ENCODE measurements at places on chromosomes 1 and 21.

GRCh38 chr1:9143250-9143649 is 14.3 kb upstream of the GPR157 start:
- DNase-seq: peak; percentile 5

DNA sequence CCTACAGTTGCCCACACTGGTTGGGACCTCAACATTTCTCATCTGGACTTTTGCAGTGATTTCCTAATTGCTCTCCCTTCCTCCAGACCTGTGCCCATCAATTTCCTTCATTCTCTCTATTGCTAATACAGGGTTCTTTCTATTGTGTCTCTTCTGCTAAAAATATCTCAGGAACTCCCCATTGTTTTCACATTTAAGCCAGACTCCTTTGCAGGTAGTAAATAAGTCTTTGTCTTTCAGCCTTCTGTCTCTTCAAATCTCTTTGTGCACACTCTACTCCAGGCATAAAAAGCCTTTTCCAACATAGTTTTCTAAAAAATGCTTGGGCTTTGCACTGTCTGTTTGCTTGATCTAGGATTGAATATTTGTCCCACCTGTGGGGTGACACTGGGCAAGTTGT is 340.6 kb downstream of the PAPPA2 start:
- DNase-seq: no peak

GRCh38 chr1:106780806-106781569 is 275.5 kb upstream of the PRMT6 start:
- no peak for DNase-seq

DNA sequence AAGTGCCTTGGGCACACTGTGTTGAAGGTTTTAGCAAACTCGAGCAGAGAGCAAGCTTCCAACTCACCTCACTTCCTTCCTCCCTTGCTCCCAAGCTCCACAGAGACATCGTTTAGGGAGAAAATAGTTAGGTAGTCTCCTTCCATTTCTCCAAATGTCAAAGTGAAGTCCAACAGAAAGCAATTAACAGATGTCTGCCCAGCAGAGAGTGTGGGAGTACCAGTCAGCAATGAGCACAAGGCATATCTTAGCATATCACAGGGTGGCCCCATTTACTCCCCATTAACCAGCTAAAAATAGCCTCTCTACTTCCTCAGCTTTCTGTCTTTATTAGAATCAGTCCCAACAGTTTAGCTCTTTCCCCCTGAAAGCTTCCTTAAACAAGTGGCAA is 334.2 kb upstream of the CAMK1G start:
- no peak for DNase-seq

- DNase-seq: peak; percentile 72
These were observed 23.0 kb downstream of the ACTA1 start for GRCh38 chr1:229410692-229411433.

GRCh38 chr1:202068596-202068995 is 54.1 kb upstream of the GPR37L1 start:
- no peak for DNase-seq

- DNase-seq: no peak
These were observed 359.0 kb upstream of the PTBP2 start for GRCh38 chr1:96362623-96363022.

- no peak for DNase-seq
These were observed 67.7 kb downstream of the BCAR3 start for GRCh38 chr1:93613898-93614297.

GRCh38 chr1:5554111-5554510 is 438.1 kb downstream of the NPHP4 start:
- no peak for DNase-seq

- DNase-seq: no peak
These were observed 53.9 kb downstream of the MEGF6 start for GRCh38 chr1:3557366-3557765.

GRCh38 chr1:61626816-61627215 is 98.1 kb downstream of the TM2D1 start:
- no peak for DNase-seq

DNA sequence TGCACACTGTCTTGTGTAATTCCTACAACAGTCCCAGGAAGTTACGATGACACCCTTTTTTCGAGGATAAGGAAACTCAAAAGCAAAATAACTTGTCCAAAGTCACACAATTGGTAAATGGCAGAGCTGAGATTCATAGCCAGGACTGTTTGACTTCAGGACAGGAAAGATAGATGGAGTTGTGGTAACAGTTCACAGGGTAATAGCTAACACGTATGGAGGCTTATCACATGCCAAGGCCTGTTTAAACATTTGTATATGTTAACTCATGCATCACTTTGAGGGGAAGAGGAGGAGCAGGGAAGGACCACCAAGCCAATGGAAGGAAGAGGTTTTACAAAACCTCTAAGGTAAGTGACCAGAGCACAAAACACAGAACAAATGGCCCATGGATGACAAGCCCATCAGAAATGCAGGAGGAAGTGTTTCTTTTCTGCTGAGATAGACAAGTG is 2.8 kb downstream of the DHCR24 start:
- no peak for DNase-seq

GRCh38 chr1:23402286-23403037 is 22.1 kb downstream of the TCEA3 start:
- no peak for DNase-seq

GRCh38 chr1:47325528-47325927 is 8.1 kb upstream of the CMPK1 start:
- no peak for DNase-seq

DNA sequence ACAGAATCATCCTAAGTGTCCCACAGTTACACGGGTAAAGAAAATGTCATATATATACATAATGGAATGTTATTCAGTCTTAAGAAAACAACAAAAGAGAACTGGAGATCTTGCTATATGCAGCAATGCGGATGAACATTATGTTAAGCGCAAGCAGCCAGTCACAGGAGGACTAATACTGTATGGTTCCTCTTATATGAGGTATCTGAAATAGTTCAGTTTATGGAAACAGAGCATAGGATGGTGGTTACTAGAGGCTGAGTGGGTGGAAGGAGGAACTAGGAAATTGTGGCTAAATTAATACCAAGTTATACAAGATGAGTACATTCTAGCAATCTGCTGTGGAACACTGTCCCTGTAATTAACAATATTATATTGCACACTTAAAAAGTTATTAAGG is 834.3 kb downstream of the KCNT2 start:
- no peak for DNase-seq

GRCh38 chr1:81228926-81229325 is 571.8 kb upstream of the ADGRL2 start:
- no peak for DNase-seq

GRCh38 chr21:37088186-37088735 is 15.2 kb downstream of the TTC3 start:
- DNase-seq: no peak

Measured in HEK293T (cell line).